ENCODE measurements at places on chromosomes 16 and 17. TPM values are rescaled to one million over a fixed set of nuclear protein-coding genes. Genes with fewer than 3 reads are reported as not detected.

SOST gene
- 115 TPM for total RNA-seq

TOM1L1 gene
- total RNA-seq, result 22.2 TPM

BAIAP3 gene
- not detected for total RNA-seq

G6PC1 gene
- total RNA-seq, result not detected

SOX15 gene
- not detected for total RNA-seq

CLEC10A gene
- total RNA-seq, result 0.70 TPM

GUCY2D gene
- total RNA-seq, result not detected

HOXB9 gene
- total RNA-seq, result not detected
